Thymus (tissue), 14 donors: ENCODE measurements at places on chromosomes 2 and 18. TPM values are rescaled to one million over a fixed set of nuclear protein-coding genes. Genes with fewer than 3 reads are reported as not detected.

GRCh38 chr2:234191819-234192407 is 141.4 kb downstream of the SPP2 start:
- H3K36me3 ChIP-seq = no peaks in the 10 kb centered on the region
- no peak for DNase-seq
- H3K4me3 ChIP-seq = no peak overlapping the region
- no peaks in the 10 kb centered on the region for H3K27me3 ChIP-seq

The SLC66A2 gene
- 91.3 TPM for polyA plus RNA-seq

The TRIM43 gene
- polyA plus RNA-seq = 1.5 TPM

- no peaks in the 10 kb centered on the region for H3K4me1 ChIP-seq
- H3K27me3 ChIP-seq = no peaks in the 10 kb centered on the region
- peaks cover 88% of the 10 kb centered on the region for H3K36me3 ChIP-seq
- H3K27ac ChIP-seq = no peak overlapping the region
- peak; percentile 20 for DNase-seq
Observed at GRCh38 chr2:54657664-54658083, 65.8 kb upstream of the EML6 start.

GRCh38 chr18:73653827-73654226 is 493.8 kb downstream of the FBXO15 start:
- DNase-seq = no peak
- H3K4me3 ChIP-seq = no peak overlapping the region
- no peaks in the 10 kb centered on the region for H3K36me3 ChIP-seq
- H3K27ac ChIP-seq = no peak overlapping the region
- H3K27me3 ChIP-seq = no peaks in the 10 kb centered on the region

GRCh38 chr2:56565143-56565542 is 381.4 kb downstream of the CCDC85A start:
- no peaks in the 10 kb centered on the region for H3K36me3 ChIP-seq
- no peaks in the 10 kb centered on the region for H3K4me1 ChIP-seq
- no peak overlapping the region for H3K27ac ChIP-seq
- H3K4me3 ChIP-seq = no peak overlapping the region
- H3K27me3 ChIP-seq = no peaks in the 10 kb centered on the region
- DNase-seq = no peak

The CHRND gene
- 0.43 TPM for polyA plus RNA-seq

- DNase-seq = no peak
- H3K27ac ChIP-seq = no peak overlapping the region
- H3K4me3 ChIP-seq = no peak overlapping the region
- H3K36me3 ChIP-seq = no peaks in the 10 kb centered on the region
Observed at GRCh38 chr2:169232551-169233154, 129.7 kb downstream of the LRP2 start.

DNA sequence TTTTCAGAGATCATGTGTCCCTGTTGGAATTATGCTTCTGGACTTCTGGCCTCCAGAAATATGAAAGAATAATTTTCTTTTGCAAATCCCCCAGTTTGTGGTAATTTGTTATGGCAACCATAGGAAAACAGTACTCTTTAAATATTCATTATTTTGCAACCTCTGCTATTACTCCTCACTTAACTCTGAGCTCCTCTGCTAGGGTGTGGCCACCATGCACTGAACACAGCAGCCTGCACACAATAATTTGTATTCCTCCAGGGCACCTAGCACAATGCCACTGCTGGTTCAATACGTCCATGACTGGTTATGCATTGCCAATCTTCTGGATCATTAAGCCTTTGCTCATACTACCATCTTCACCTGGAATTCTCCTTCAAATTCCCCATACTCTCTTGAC is 232.0 kb downstream of the CNTNAP5 start:
- H3K4me3 ChIP-seq = no peak overlapping the region
- no peaks in the 10 kb centered on the region for H3K36me3 ChIP-seq
- DNase-seq = no peak
- H3K27ac ChIP-seq = no peak overlapping the region

GRCh38 chr2:18690342-18690741 is 101.0 kb upstream of the NT5C1B start:
- no peak overlapping the region for H3K4me3 ChIP-seq
- no peak for DNase-seq
- no peaks in the 10 kb centered on the region for H3K4me1 ChIP-seq
- H3K27ac ChIP-seq = no peak overlapping the region
- H3K36me3 ChIP-seq = no peaks in the 10 kb centered on the region

DNA sequence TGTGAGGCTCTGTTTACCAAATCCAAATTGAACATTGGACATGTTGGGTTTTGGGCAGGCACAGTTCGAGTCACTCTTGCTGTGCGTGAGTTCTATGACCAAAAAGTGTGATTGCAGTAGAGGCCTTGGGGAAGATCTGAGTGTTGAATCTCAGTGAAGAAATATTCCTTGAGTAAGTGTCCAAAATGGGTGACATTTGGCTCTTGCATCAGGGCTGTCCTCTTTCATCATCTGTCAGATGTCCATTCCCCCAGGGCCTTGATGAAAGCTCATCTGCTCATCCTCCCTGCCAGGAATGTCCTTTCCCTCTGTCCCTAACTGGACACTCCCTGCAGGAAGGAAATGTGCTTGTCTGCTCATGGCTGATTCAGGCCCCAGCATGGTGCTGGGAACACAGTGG is 6.4 kb upstream of the SFTPB start:
- H3K4me1 ChIP-seq = no peaks in the 10 kb centered on the region
- no peak overlapping the region for H3K4me3 ChIP-seq
- no peak for DNase-seq
- H3K27ac ChIP-seq = no peak overlapping the region

The RSAD2 gene
- polyA plus RNA-seq = 8.2 TPM

The UGT1A5 gene
- polyA plus RNA-seq = 0.14 TPM

GRCh38 chr2:1278861-1279260 is 134.4 kb upstream of the TPO start:
- no peak overlapping the region for H3K27ac ChIP-seq
- no peaks in the 10 kb centered on the region for H3K36me3 ChIP-seq
- DNase-seq = no peak
- H3K4me3 ChIP-seq = no peak overlapping the region

DNA sequence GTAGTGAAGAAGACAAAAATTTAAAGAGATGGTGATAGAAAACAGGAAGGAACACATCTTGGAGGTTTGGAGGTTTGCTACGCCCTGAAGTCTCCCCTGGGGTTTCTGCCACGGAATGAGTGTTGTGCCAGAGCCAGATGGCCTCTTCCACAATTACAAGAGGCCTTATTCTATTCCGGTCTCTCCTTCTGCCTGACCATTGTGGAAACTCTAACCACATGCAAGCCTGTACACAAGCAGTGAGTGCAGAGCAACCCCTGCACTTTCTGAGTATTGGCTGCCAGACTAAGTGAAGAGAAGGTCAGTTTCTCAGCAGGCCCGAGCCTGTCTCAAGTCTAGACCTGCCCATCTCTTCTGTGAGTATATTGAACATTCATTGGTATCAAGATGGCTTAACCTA is 22.7 kb upstream of the MYO1B start:
- peaks cover 2% of the 10 kb centered on the region for H3K4me1 ChIP-seq
- no peak overlapping the region for H3K4me3 ChIP-seq
- H3K27me3 ChIP-seq = no peaks in the 10 kb centered on the region
- H3K36me3 ChIP-seq = no peaks in the 10 kb centered on the region
- no peak overlapping the region for H3K27ac ChIP-seq

The GALNT1 gene
- 24.6 TPM for polyA plus RNA-seq

DNA sequence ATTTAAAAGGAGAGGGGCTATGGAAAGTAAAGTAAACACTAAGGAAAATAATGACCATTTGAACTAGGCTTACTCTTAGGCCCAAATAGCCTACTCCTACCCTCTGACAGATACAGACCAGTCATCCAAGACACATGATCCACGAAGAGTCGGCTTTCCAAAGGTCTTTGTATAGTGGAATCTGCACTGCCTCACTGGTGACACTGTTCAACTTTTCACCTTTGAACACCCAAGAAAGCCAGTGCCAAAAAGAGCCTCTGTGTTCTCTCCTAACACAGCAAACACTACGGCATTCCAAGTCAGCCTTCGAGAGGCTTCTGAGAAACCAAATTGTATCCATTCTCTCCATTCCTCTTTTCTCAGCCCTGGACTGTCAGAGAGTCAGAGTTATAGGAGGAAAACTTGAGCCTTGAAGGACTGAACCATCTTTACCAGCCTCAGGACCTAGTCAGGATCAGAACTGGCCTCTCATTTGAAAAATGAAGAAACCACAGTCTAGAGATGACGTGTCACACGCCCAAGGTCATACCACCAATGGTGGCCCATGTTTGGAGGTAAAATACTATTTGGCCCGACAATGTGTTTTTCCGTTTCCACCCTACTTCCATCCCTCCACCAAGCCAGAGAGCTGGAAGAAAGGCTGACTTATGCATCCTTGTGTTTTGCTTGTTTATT is 267.4 kb upstream of the ACVR2A start:
- no peaks in the 10 kb centered on the region for H3K4me1 ChIP-seq
- no peak overlapping the region for H3K27ac ChIP-seq
- H3K4me3 ChIP-seq = no peak overlapping the region
- no peak for DNase-seq

- peaks cover 15% of the 10 kb centered on the region for H3K4me1 ChIP-seq
- no peaks in the 10 kb centered on the region for H3K27me3 ChIP-seq
- no peak overlapping the region for H3K4me3 ChIP-seq
- H3K27ac ChIP-seq = no peak overlapping the region
Observed at GRCh38 chr18:74957588-74958224, 251.2 kb downstream of the PTGR3 start.

DNA sequence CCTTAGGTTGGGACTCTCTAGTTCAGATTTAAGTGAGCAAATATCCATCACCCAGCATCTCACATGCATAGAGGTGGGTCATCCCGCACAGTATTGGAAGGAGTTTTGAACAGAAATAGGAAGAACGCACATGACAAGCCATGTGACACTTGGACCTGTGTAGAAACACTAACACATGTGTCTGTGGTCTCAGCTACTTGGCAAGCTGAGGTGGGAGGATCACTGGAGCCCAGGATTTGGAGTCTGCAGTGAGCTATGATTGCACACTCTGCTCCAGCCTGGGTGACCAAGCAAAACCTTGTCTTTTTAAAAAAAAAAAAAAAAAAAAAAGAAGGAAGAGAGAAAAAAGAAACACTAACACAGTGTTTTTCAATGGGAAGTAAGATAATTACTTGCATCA is 5.4 kb upstream of the MTCL1 start:
- no peak overlapping the region for H3K27ac ChIP-seq
- H3K4me1 ChIP-seq = no peaks in the 10 kb centered on the region
- no peak for DNase-seq
- no peaks in the 10 kb centered on the region for H3K36me3 ChIP-seq
- no peak overlapping the region for H3K4me3 ChIP-seq

The SRD5A2 gene
- 0.07 TPM for polyA plus RNA-seq

- no peak overlapping the region for H3K4me3 ChIP-seq
- H3K27me3 ChIP-seq = no peaks in the 10 kb centered on the region
Observed at GRCh38 chr18:79488311-79489050, 92.8 kb downstream of the NFATC1 start.

- H3K4me1 ChIP-seq = no peaks in the 10 kb centered on the region
- no peak for DNase-seq
- no peaks in the 10 kb centered on the region for H3K27me3 ChIP-seq
Observed at GRCh38 chr2:181073896-181074295, 93.5 kb downstream of the UBE2E3 start.

GRCh38 chr2:158633261-158633660 is 161.9 kb upstream of the DAPL1 start:
- no peak overlapping the region for H3K27ac ChIP-seq
- DNase-seq = no peak
- H3K4me1 ChIP-seq = no peaks in the 10 kb centered on the region
- peaks cover 17% of the 10 kb centered on the region for H3K36me3 ChIP-seq
- no peaks in the 10 kb centered on the region for H3K27me3 ChIP-seq

The ARHGAP25 gene
- polyA plus RNA-seq = 31.7 TPM

DNA sequence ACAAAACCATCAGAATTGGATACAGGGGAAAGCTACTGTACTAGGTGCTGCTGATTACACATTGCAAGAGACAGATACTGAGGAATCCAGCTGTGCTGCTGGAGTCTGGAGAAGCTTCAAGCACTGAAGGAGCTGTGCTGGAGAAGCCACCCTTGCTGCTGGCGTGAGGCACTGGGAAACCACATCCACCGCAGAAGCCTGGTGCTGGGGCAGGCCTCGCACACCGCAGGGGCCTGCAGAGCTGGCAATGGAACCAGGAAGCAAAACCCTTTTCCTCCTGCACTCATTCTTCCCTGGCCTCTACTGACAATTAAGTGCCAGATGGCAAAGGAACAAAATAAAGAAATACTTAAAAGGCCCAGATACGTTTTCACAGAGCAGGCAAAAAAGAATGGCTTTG is 94.4 kb upstream of the MSH6 start:
- no peaks in the 10 kb centered on the region for H3K27me3 ChIP-seq
- H3K4me3 ChIP-seq = no peak overlapping the region
- H3K36me3 ChIP-seq = no peaks in the 10 kb centered on the region

DNA sequence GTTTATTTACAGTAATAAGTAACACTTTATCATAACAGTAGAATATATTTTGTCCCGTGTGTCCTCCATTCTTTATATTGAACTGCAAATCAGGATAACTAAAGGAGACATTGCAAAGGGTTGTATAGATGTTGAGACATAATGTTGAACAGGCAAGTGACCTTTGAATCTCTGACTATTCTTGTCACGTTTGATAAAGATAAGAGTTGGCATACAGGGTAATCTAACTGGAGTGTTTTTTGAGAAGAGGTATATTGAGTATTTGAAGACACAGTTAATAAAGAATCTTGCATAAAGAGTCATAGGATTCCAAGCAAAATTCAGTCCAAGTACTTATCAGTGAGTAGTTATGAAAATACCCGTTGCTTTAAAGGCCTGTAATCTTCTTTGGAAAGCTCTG is 21.7 kb downstream of the CCDC195 start:
- no peak overlapping the region for H3K4me3 ChIP-seq
- no peaks in the 10 kb centered on the region for H3K36me3 ChIP-seq
- no peak overlapping the region for H3K27ac ChIP-seq
- DNase-seq = no peak
- H3K4me1 ChIP-seq = no peaks in the 10 kb centered on the region
- H3K27me3 ChIP-seq = no peaks in the 10 kb centered on the region

- no peaks in the 10 kb centered on the region for H3K27me3 ChIP-seq
- no peak overlapping the region for H3K4me3 ChIP-seq
- peaks cover 6% of the 10 kb centered on the region for H3K4me1 ChIP-seq
- no peak overlapping the region for H3K27ac ChIP-seq
- no peaks in the 10 kb centered on the region for H3K36me3 ChIP-seq
- no peak for DNase-seq
Observed at GRCh38 chr18:23198217-23198845, 63.0 kb downstream of the CABLES1 start.

DNA sequence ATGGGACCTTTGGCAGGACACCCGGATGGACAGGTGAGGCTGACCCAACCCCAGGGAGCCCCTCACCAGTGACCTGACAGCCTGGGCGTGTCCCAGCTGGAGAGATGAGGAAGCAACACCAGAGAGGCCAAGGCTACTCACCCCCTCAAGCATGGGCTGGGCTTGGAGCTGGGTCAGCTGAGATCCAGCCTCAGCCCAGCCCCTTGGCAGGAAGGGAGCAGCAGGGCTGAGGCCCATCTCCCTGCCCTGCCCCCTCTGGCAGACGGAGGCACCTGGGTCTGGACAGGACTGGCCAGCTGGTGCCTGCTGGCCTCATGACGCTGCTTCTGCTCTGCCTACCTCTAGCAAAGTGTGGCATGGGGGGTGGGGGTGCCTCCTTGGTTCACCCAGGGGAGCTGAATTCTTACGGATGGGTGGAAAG is 37.8 kb downstream of the HS6ST1 start:
- no peak overlapping the region for H3K4me3 ChIP-seq
- DNase-seq = no peak
- peaks cover 23% of the 10 kb centered on the region for H3K4me1 ChIP-seq
- peaks cover 53% of the 10 kb centered on the region for H3K36me3 ChIP-seq

- no peak overlapping the region for H3K4me3 ChIP-seq
- DNase-seq = no peak
- no peaks in the 10 kb centered on the region for H3K27me3 ChIP-seq
Observed at GRCh38 chr2:126543081-126543480, 112.9 kb upstream of the GYPC start.
